Stimulated activated CD4-positive, alpha-beta T cell treated with anti-CD3 and anti-CD28 coated beads, TNF-alpha, amount 100 ng/mL, for 48 hours (primary cell): ENCODE measurements at places on chromosomes 12 and 14.

GRCh38 chr12:6285063-6285477 is 25.4 kb upstream of the PLEKHG6 start:
- DNase-seq = peak; percentile 44

- no peak for DNase-seq
Measured at GRCh38 chr12:75360920-75361319, 26.4 kb downstream of the GLIPR1L1 start.

- no peak for DNase-seq
Measured at GRCh38 chr12:8449355-8449859, 6.4 kb upstream of the CLEC6A start.

DNA sequence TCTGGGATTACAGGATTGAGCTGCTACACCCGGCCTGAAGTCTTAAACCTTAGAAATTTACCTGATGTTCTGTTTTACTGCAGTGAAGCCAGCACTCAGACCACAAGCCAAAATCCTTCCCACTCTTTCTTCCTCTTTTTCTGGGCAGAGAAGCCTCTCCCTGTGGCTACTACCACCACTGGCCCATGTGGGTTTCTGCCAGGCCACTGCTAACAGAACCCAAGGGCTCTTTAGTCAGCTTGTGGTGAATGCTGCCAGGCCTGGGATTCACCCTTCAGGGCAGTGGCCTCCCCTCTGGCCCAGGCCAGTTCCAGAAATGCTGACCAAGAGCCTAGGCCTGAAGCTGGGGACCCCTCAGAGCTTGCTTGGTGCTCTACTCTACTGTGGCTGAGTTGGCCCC is 35.3 kb downstream of the GAS2L3 start:
- no peak for DNase-seq

DNA sequence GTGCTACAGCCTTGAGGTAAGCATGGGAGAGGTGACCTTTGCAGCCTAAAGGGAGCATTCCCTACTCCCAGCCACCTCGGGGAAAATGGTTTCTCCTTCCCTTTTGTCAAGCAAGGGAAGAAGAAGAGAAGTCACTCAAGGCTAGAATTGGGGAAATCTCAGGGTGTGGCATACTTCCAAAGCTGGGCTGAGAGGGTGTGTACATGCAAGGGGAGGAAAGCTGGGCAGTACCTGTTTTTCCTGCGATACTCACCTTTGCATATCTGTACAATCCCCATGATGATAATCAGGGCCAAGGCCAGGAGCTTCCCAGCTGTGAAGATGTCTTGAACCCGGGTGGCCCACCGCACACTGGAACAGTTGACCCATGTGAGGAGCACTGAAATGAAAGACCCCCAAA is 23.8 kb upstream of the CEBPE start:
- no peak for DNase-seq

DNA sequence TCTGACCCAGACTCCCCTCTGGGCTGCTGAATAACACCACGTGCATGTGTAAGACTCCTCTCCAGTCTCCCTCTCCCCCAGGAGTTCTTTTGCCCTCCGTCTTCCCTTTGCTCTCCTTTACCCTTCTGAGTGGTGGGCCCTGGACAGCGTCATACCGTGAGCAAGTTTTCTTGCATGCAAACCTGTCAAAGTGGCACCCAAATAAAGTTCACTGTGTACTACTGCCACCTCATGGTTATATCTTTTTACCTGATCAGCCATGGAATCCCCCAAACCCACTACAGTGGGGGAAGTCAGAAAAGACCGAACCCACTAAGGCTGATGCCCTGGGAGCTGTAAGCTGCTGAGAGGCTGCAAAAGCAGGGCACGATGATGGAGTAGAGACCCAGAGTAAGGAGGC is 131.1 kb upstream of the VRK1 start:
- DNase-seq = no peak

DNA sequence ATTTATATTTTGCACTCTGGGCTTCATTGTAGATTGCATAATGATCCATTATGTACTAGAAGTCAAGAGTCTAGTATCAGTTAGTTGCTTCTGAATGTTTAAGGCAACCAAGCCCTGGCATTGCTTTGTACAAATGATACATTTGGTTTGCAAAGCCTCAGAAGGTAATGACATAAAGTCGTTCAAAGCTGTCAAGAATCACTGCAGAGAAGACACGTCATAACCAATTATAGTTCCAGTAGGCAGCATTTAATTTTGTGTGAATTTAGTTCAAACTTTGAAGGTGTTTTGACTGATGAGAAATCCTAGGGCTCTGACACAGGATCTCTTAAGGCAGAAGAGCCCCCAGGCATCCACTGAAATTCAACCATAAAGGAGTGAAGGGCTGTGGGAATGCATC is 163.0 kb upstream of the KRR1 start:
- DNase-seq = no peak

GRCh38 chr12:49828133-49829091 is at the start of gene NCKAP5L:
Gene NCKAP5L (minus strand): TSS chr12:49828413. CDS start chr12:49804044, 24,369 bp downstream.
- DNase-seq = peak; percentile 89

- no peak for DNase-seq
Measured at GRCh38 chr12:31412292-31412801, 86.4 kb upstream of the SINHCAF start.

- DNase-seq = no peak
Measured at GRCh38 chr12:78210506-78210860, 379.8 kb downstream of the NAV3 start.

DNA sequence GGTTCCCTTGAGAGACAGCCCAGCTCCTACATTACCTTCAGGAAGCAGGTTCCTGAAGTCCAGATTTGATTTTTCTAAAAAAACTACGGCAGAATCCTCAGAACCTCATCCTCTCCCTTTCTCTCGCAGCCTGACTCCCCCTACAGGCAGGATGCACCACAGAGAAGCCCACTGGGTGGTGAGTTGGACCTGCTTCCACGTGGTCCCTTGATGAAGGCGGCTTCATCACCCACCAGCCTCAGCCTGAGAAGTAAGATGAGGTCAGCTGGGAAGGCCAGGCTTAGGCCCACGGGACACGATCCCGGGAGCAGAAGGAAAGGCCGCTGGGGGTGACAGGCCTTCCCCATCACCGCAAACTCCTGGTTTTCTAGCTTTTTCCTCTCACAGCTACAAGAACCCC is 83.0 kb downstream of the ACTN1 start:
- no peak for DNase-seq

DNA sequence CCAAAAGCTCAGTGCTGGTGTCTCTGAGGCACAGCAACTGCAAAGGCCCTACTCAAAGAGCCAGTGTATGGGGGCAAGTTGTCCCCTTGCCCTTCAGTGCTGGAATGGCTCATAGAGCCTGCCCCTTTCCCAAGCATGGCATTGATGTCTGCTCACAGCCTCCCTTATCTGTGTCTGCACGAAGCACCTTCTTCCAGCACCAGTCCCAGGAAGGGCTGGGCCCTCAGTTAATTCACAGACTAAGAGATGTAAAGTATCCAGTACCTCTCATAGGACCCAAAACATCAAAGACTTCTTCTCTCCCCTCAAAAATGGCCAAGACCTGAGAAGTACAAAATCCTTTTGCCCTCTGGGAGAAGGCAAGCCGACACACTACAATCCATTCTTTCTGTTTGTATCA is 1.6 kb upstream of the CMAS start:
- DNase-seq = no peak

- DNase-seq = no peak
Measured at GRCh38 chr14:21575661-21576060, 4.2 kb downstream of the OR10G3 start.

DNA sequence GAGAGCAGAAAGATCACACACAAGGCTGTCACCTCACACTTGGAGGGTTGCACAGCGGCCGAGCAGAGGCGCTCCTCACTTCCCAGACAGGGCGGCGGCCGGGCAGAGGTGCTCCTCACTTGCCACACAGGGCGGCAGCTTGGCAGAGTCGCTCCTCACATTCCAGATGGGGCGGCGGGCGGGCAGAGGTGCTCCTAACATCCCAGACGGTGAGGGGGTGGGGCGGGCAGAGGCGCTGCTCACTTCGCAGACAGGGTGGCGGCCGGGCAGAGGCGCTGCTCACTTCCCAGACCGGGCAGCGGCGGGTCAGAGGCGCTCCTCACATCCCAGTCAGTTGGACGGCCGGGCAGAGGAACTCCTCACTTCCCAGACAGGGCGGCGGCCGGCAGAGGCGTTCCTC is 9.1 kb downstream of the TMBIM4 start:
- no peak for DNase-seq

DNA sequence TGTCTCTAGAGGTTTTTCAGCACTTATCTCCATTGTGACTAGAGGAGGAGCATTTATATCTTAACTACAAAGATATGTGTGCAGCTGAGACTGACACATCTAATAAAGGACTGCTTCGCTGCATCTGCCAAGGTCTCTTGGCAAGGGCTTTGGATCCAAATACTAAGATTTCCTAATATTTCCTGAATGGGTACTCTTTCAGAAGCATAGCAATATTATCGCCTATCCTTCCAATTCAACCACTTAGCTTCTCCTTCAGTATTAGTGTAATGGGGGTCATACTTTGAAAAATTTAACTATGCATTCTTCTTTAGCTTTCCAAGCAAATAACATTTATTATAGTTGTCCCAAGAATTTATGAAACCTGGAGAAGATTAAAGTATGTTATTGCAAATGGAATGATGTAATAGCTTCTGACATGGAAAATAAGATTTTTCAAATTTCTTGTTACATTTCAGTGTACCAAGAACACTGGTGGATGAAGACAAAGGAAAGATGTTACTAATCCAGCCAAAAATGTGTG is 243.0 kb upstream of the PDE3A start:
- DNase-seq = no peak

DNA sequence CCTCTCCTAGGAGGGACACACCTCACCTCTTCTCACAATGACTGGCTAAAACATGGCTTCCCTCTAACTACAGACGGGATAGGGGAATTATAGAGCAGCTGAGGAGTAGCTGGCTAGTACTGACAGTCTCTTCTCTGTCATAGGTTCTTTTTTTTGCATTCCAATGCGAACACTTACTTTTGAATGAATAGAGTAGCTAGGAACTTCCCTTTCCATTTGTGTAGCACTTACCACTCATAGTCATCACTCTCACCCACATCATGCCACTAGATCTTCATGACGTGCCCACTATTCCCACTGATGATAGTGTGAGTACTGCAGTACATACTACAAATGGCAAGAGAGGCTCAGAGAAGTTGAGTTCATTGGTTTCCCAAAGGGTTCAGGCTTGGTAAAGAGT is 143.9 kb upstream of the HIF1A start:
- DNase-seq = no peak

DNA sequence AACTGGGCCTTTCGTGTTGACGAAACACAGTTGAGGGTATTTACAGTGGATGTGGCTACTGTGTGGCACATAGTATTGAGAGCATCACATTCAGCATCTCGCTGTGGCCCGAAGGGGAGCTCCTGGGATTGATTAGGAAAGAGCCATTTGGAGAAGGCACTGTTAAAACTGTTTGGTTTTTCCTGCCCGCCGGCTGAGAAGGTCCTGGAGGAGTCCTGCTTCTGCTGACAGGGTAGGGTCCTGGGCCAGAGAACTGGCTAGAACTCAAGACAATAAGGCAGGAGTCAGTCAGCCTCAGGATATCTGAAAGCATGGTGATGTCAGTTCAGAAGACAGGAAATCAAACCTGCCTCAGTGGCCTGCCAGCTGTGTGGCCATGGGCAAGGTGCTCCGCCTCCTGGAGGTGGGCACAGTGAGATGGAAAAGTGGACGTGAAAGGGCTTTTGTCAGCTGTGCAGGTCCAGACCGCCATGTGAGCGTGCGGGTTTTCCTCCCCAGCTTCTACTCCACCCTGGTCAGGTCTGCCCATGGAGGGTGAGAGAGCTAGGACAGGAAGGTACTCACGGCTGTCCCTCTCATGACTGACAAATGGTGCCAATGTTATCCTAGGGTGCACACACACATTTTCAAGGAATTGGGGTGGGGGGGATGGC is 92.3 kb downstream of the NTF3 start:
- no peak for DNase-seq

DNA sequence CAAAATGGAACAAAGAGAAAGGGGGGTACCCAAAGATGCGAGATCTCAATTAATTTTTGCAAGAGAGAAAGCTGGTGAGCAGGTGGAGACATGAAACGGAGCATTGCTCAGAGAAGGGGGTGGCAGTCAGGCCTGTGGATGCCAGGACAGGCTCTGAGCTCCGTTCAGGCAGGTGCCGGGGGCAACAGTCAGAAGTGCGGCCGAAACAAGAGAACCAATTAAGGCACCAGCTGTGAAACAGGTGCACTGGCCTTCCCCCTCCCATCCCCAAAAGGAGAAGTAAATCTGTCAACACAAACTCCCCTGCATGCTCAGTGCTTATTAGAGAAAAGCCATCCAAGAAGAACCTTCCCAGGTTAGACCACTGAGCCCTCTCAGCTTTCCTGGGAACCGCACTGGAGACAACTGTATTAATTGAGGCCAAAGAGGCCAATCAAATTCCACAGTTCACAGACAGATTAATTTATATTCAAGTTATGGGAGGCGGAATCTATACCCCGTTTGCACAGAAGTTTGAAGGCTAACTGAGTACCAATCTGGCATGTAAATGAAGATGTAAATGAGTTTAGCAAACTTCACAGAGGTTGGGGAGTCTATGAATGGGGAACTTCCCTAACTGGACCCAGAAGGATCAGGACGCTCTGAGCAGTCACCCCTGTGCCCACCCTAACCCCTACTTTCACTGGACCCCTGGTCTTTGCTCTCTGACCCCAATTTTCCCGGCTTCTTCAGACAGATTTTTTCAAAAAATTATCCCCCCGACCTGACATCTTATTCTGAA is 20.9 kb downstream of the OAS2 start:
- no peak for DNase-seq

- no peak for DNase-seq
Measured at GRCh38 chr12:10171973-10172728, at the start of gene OLR1. Gene OLR1 (minus strand): TSS chr12:10172132. CDS start chr12:10172077, 55 bp downstream.

DNA sequence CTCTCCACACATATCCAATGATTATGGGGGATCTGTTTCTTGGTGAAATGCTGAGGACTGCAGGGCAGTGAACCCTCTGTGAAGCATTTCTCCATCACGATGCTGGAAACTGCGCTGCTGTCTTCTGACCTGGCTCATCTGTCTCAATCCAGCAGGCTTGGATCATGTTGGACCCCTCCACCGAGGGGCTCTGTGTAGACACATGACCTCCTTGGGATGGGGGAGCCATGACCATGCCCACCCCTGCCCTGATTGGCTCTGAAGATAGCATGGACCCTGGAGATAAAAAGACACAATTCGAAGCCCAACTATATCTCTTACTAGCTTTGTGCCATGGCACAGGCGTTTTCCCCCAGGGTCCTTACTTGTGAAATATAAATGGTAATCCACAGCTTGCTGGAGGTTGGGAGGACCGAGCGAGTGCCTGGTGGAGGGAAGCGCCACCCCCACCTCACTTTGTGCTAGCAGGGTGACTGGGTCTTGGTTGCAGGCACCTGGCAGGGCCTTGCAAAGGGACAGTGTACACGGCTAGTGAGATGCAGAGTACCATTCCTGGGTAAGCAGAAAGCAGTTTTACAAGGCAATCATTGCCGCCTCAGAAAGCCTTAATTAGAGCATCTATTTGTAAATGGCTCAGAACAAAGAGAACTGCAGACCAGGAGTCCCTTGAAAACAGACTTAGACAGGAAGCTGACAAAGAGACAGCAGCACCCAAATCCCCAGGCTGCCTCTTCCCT is 2.4 kb upstream of the KRT83 start:
- no peak for DNase-seq

GRCh38 chr12:24562771-24563431 is 386.0 kb downstream of the BCAT1 start:
- DNase-seq = peak; percentile 1

GRCh38 chr12:113660936-113661335 is 189.3 kb upstream of the LHX5 start:
- no peak for DNase-seq
